ENCODE measurements at places on chromosomes 1 and 21.

DNA sequence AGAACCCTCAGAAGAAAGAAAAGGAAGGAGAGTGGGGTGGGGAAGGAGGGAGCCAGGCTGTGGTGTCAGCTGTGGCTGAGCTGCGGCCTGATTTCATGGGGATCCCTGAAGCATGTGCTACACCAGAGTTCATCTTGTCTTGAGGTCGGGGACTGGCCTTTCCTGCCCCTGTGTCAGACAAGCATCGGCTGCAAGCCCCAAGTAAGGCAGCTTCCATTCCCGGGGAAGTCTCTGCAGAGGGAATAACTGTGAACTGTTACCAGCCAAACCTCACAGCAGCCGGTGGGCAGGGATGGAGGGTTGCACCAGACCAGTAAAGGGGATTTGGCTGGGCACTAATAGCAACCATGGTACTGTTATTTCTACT, 35.7 kb upstream of the BTG2 start:
- no peak for DNase-seq

GRCh38 chr1:12177999-12178441, 11.2 kb downstream of the TNFRSF1B start:
- DNase-seq = no peak

- no peak for DNase-seq
Measured at GRCh38 chr1:160538985-160539651, 16.1 kb upstream of the SLAMF6 start.

- DNase-seq = no peak
Measured at GRCh38 chr1:84174051-84174556, 30.0 kb downstream of the PRKACB start.

GRCh38 chr1:9151328-9151860, 22.5 kb upstream of the GPR157 start:
- no peak for DNase-seq

- no peak for DNase-seq
Measured at GRCh38 chr1:236079703-236080102, 14.8 kb upstream of the NID1 start.

GRCh38 chr1:195756109-195756508, 852.1 kb downstream of the KCNT2 start:
- no peak for DNase-seq

- DNase-seq = no peak
Measured at GRCh38 chr1:172980971-172981370, 69.8 kb downstream of the TNFSF18 start.

GRCh38 chr1:67482733-67483482, 52.7 kb upstream of the SERBP1 start:
- DNase-seq = no peak

GRCh38 chr1:39087435-39087834, 61.3 kb downstream of the NDUFS5 start:
- no peak for DNase-seq

GRCh38 chr1:41783189-41783639, 135.5 kb downstream of the HIVEP3 start:
- DNase-seq = no peak

DNA sequence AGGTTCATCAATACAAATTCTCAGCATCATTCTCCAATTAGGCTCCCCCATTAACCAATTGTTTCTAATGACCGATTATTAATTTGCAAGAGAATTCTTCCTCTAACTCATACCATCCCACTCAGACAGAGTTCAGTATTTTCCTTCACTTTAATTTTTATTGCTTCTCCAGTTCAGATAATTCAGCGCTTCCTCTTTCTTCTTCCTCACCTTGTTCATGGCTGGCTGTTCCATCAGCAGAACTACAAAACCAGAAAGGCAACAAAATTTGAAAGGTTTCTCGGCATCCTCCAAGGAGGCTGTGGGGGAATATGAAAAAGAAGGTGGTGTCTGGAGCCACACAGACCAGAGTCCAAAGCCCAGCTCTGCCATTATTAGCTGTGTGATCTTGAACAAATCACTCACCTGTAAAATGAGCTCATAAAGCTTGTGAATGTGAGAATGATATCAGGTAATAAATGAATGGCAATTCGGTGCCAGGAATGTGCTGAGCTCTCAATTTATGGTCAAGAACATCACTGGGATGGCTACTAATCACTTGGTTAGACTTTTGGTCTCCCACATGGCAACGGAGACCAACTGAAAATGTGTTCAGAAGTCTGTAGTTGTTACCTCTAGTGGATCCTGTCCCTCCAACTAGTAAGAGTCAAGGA, 11.7 kb upstream of the ZNF436 start:
- no peak for DNase-seq

- DNase-seq = no peak
Measured at GRCh38 chr1:201013991-201014815, 9.3 kb downstream of the KIF21B start.

GRCh38 chr1:202710070-202711045, at the start of gene SYT2:
Gene SYT2, minus strand, starts transcription at chr1:202710454. Its CDS starts 104,682 bp downstream, at chr1:202605772.
- DNase-seq = no peak

GRCh38 chr21:34110594-34111202, 37.3 kb downstream of the MRPS6 start:
- no peak for DNase-seq

DNA sequence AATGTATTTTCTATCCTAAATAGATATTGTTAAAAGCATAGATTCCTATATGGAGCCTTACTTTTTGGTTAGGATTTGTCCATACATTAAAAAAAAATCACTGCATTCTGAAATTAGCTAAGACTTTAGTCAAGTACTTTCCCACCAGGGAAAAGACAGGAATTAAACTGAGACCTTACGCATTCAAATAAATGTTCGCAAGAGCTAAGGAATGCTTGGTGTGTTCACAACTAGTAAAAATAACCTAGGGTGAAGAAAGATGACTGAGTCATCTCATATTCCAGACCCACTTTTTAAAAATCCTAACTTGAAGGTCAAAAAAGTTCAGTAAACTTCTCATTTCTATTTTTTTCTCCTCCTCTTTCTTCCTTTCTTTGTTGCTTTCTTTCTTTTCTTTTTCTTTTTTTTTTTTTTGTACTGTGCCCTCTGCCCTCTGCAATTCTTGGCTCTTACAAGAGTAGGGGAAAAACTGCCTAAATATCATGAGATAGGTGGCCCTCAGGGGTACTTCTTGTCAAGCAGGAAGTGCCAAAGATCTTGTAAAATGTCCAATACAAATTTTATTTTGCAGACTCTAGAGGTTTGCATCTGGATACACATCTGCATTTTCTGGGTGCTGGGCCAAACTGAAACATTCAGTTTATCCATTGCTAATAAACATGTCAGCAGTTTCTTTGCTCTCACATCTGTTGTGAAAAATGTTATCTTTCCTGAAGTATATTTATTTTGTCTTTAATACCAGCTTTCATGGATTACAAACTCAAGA, 121.4 kb upstream of the GORAB start:
- DNase-seq = no peak

GRCh38 chr1:115492019-115492595, 149.7 kb upstream of the VANGL1 start:
- no peak for DNase-seq

DNA sequence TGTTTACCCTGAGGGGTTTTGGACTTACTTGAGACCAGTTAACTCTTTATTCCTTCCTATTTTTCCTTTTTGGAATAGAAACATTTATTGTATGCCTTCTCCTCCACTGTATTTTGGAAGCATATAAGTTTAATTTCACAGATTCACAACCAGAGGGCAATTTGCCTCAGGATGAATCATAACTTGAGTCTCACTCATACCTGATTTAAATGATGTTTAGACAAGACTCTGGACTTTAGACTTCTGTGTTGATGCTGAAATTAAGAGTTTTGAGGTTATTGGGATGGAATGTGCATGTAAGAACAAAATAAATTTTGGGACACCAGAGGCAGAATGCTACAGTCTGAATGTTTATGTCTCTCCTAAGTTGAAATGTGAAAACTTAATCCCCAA, 7.1 kb upstream of the ADAM30 start:
- no peak for DNase-seq

GRCh38 chr1:198326915-198327314, 170.1 kb downstream of the NEK7 start:
- DNase-seq = no peak

DNA sequence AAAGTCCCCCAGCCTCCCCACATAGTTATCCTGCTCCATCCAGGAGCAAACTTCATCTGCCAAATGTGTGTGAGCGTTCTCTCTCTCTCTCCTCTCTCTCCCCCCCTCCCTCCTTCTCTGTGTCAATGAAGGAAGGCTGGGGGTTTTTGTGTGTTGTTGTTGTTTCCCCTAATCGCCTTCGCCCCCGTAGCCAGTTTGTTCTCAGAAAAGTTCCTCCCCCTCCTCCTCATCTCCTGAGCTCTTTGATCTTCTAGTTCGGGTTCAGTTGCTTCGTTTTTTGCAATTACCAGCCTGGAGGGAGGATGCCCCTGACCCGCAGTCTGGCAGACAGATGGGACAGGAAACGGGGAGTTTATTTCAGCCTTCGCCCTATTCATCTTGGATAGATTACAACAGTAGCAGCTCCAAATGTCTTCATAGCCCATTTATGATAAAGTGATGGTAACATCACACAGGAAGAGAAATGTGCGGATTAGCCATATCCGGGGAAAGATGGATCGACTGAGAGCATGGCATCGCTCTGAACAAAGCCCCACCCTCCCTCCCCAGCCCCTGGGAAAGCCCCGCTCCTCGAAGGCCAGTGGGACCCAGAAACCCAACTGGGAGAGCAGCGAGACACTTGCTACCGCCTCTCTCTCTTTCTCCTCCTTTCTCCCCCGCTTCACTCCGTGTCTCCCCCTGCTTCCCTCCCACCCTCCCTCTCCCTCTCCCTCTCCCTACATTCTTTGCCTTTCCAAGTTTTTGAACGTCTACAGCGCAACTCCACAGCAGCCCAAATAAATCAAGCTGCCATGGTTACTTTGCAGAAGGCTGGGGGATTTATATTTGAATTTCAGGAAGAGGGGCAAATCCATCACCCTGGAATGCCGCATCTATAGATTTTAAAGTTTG, 139.7 kb upstream of the ARHGEF16 start:
- DNase-seq = no peak

DNA sequence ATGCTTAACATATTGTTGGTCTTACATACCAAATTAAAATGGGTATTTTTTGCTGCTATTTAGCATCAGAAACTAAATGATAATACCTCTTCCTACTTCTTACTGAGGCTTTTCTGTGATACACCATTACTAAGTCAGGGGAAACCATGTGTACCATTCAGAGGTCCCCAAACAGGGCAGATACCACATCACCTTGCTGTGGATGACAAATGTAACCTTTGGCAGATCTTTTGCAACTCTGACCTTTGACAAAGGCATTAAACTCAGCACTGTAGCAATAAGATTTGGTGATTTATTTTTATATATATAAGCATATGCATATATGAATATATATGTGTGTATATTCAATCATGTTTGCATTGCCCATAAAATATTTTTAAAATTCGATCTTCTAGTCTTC, 2.9 kb downstream of the FAM177B start:
- no peak for DNase-seq

GRCh38 chr1:82139751-82140468, 339.2 kb downstream of the ADGRL2 start:
- no peak for DNase-seq

- no peak for DNase-seq
Measured at GRCh38 chr1:6976044-6976375, 190.8 kb downstream of the CAMTA1 start.

DNA sequence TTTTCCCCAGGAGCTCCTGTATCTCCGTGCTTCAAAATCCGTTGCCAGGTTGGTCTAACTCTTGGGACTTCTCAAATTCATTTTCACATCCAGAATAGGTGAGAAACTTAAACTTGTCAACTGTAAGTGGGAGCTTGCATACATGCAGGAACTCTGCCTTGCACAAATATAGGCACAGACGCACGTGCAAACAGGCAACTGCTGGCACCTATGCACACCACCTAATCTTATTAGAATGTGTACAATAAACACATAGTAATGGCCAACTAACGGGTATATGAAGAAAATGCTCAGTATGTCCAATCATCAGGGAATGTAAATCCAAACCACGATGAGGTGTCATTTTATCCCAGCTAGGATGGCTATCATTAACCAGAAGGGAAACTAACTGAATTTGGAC, 22.6 kb upstream of the FCGR2A start:
- no peak for DNase-seq

DNA sequence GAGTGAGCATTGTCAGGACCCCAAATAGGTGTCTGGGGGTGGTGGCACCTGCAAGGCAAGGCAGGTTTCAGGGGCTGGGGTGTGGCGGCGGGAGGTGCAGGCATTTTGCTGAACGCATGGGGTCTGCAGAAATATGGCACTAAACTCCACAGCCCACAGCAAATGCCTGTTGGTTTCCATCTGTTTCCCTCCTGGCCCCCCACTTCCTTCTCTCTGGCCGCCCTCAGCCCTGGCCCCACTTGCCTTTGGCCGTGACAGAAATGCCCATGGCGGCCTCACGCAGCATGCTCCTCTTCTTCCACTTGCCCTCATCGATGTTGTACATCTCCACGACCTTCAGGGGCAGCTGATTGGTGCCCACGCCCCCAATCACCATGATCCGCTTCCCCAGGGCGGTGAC, 13.7 kb downstream of the KLHDC8A start:
- DNase-seq = no peak

DNA sequence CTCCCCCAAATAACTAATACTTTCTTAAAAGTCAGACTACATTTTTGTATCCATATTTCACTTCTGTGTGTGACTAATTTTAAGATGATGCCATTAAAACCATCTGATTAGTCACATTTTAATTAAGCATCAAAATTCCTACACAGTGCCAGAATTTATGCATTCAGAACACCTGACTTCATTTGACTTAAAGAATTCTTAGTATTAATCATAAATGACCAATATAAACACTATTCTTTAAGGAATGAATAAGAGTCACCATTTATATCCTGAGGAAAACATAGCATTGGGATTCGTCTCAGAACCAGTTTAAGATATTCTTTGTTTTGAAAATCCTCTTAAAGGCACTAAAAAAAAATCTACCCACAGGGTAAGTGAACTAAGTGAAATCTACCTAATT, 37.0 kb downstream of the TM2D1 start:
- DNase-seq = no peak

DNA sequence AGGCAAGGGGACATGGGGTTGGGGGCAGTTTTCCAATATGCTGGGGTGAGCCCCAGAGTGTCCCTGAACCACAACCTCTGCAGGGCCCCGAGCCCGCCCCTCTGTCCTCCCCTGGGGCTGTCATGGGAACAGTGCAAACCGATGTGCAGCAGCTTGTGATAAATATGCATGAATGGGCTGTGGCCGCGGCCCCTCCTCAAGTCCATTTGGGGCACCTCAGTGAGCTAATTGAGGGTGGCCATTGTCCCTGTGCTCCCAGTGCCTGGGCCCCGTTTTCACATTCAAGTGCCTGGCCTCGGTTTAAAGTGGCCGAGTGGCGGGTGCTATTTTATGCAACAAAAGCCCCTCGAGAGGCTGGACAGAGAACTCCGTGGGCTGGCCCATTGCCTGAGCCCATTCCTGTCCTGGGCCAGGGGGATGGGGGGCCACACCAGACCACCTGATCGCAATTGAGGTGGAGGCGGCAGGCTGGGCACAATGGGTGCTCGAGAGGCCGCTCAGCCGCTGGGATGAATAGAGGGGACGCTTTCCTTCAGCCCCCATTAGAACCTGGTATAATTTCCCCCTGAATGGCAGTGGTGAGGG, 193.7 kb downstream of the FOXD2 start:
- no peak for DNase-seq

DNA sequence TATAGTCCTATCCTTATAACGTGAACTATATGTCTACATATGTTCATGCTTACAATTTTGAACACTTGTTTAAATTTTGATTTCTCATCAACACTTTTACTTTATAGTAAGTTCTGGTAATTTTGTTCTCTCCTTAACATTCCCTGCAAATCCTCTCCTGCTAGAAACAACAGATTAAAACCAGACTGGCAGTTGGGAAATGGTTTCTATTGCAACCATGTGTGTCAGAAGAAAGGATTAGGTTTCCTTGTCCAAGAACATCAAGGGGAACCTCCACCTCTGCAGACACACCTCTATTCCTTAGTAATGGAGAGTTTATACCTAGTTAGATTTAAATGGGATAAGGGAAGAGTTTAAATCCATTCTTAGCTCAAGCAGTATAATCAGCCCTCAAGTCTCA, 3.3 kb upstream of the WARS2 start:
- DNase-seq = no peak
